CD4-positive, alpha-beta T cell treated with Interleukin-15 for 1 hour (primary cell): ENCODE measurements at places on chromosomes 1 and 21.

DNA sequence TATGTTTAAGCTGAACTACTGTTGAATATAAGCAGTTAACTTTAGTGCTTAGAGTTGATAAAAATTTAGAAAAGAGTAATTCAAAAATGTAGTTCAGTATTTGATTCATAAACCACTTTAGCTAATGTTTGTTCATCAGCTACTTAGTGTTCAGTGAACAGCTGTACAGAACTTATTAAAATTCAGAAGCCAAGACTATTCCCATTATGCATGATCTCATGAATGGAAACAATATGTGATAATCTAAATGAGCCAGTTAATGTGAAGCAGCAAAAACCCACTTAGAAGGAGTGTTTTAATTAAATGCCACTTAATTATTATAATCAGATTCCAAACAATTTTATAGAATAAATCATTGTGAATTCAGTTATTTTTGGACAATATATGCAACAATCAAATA, 92.9 kb upstream of the NEGR1 start:
- DNase-seq: no peak

DNA sequence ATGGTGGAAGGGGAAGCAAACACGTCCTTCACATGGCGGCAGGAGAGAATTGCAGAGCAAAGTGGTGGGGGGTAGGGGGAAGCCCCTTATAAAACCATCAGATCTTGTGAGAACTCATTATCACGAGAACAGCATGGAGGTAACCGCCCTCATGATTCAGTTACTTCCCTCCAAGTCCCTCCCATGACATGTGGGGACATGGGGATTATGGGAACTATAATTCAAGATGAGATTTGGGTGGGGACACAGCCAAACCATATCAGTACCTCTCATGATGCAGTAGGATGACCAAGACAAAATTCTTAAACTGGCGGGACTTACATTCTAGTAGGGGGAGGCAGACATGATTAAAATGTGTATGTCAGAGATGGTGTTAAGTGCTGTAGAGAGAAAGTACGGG, 38.8 kb downstream of the WNT4 start:
- DNase-seq: no peak

- no peak for DNase-seq
Measured at GRCh38 chr1:216997069-216997468, 273.8 kb upstream of the ESRRG start.

DNA sequence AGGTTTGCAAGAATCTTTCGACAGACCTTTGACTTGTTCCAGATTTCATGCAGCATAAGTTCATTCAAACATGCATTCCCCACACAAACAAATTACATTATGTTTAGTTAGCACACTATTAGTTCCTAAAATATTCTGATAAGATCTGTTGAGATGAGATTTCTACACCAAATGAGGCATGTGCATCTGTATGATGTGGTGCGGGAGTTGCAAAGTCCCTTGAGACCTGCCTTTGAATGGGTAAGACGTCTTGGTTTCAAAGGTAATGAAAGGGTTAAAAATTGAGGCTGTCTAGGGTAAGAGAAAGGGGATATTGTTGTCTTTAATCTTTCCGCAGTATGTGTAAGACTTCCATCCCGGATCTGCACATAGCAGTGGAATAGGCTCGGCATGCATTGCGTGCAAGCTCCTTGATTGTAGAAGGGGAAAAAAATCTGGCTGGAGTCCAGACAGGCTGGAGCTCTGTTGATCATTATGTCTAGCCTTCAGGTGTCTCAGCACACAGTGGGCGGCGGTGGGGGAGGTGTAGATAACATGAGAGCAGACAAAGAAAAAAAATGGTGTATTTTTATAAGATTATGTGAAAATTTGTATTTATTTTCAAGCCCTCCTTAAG, 296.6 kb downstream of the PTPRC start:
- peak; percentile 58 for DNase-seq

DNA sequence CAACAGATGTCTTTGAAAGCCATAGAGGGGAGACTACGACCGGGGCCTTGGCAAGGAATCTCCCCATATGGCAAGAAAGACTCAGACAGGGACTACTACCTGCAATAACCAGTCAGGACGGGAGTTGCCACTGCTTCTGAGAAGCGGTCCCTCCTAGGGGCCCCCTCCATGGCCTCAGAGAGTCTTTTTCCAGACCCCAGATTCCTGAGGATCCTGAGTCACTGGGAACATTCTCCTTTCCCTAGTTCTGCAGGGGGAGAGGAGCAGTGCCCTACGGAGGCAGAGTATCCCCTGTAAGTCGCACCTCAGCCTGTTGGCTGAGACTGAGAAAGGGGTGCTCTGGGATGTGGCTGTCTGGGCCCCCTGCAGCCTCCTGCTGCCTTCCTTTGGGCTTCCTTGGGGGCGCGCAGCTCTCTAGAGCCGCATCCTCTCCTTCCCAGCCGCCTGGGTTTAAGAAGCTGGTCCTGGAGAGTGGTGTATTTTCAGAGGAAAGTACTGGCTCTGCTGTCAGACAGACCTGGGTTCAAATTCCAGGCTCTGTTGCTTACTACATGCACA, 7.8 kb downstream of the GLIS1 start:
- no peak for DNase-seq

DNA sequence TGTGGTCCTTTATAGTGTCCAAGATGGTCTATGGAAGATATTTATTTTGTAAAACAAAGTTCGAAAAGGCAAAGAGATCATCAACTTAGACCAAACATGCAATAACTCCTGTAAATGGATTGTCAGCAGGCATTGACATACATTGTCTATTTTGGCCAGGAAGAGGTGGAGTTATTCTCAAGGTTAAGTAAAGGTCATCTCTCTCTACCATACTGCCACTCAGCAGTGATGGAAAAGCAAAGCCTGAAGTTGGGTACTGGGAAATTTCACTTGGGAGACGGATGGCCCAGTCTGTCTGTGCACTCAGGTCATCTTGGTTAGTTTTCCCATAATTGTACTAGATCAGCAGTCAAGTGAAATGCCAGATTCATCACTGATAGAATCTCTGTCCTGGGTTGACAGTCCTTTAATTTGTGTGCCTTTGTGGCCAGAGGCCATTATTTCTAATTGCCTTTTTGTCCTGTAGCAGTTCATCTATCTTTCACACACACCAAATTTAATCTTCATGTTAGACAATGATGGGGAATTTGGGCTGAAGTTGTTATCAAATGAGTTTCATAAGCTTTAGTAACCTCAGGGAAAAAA, 17.5 kb downstream of the PIGP start:
- DNase-seq: no peak

DNA sequence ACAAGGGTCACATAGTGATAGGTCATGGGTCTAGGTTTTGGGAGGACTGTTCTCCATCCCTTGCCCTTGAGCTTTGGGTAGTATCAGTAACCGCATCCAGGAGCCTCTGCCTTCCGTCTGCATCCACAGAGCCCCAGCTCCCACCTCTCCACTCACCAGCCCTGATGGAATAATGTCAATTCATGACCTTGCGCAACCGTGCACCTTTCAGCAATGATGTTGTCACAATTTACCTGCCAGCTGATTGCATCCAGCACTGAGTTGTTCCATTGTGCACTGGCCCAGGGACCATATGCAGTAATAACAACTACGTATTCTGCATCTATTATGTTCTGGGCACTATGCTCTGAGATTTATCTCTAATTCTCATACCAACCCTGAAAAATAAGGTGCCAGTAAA, 1.4 kb downstream of the CAPN8 start:
- no peak for DNase-seq

GRCh38 chr1:210920258-210920657, 213.7 kb downstream of the KCNH1 start:
- DNase-seq: no peak

DNA sequence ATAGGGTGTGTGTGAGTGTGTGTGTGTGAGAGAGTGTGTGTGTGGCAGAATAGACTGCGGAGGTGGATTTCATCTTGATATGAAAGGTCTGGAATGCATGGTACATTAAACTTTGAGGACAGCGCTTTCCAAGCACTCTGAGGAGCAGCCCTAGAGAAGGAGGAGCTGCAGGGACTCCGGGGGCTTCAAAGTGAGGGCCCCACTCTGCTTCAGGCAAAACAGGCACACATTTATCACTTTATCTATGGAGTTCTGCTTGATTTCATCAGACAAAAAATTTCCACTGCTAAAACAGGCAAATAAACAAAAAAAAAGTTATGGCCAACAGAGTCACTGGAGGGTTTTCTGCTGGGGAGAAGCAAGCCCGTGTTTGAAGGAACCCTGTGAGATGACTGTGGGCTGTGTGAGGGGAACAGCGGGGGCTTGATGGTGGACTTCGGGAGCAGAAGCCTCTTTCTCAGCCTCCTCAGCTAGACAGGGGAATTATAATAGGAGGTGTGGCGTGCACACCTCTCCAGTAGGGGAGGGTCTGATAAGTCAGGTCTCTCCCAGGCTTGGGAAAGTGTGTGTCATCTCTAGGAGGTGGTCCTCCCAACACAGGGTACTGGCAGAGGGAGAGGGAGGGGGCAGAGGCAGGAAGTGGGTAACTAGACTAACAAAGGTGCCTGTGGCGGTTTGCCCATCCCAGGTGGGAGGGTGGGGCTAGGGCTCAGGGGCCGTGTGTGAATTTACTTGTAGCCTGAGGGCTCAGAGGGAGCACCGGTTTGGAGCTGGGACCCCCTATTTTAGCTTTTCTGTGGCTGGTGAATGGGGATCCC, 18.3 kb upstream of the HDAC1 start:
- peak; percentile 80 for DNase-seq

GRCh38 chr1:160438935-160439334, 38.6 kb downstream of the VANGL2 start:
- DNase-seq: no peak

DNA sequence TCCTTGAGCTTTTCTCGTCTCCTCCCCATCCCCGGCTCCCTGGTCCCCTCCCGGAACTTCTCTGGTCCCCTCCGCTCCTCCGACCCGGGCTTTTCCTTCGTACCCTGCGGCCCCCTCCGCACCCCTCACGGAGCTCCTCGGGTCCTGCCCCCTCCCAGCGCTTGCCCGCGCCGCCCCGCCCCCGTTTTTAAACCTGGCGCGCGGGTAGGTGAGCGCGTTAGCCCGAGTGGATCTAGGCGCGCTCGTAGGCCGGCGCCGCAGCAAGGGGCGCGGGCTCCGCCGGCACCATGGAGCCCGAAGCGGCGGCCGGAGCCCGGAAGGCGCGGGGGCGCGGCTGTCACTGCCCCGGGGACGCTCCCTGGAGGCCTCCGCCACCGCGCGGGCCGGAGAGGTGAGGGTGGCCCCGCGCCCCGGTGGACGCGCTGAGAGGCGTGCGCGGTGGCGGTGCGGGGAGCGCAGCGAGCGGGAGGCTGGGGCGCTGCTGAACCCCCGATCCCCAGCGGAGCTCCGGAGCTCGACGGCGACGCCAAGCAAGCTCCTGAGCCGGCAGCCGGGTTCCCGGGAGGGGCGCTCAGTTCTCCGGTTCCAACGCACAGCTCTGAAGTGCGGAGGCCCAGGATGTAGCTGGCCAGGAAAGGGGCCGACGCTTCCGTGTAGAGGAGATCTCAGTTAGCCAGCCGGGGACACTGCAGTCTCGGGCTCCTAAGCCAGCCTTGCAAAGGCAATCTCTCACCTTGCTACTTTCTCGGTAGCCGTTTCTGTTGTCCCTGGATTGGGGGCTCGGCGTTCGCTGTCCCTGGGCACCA, at the start of gene RIPPLY3:
RIPPLY3 (plus strand) TSS at position 217 of the 806 bp plus-strand sequence; CDS start at position 288, 71 bp downstream.
- DNase-seq: no peak

GRCh38 chr1:239178961-239179360, 207.4 kb upstream of the CHRM3 start:
- DNase-seq: no peak

DNA sequence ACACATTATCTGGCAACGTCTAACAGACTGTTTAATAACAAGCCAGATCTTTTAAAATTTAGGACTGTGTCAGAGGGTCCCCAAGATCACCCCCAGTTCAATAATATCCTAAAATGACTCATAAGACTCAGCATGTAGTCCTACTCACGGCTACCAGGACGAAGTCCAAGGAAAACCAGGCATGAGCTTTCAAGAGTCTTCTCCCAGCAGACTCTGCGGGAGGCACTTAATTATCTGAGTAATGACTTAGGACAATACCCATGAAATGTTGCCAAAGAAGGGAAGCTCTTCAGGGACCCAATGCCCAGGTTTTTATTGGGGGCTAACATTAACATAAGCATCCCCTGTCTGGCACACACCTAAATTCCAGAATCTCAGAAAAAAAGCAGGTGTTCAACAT, 7.0 kb downstream of the HFM1 start:
- DNase-seq: no peak

GRCh38 chr1:224711876-224712275, 95.8 kb downstream of the CNIH3 start:
- no peak for DNase-seq

DNA sequence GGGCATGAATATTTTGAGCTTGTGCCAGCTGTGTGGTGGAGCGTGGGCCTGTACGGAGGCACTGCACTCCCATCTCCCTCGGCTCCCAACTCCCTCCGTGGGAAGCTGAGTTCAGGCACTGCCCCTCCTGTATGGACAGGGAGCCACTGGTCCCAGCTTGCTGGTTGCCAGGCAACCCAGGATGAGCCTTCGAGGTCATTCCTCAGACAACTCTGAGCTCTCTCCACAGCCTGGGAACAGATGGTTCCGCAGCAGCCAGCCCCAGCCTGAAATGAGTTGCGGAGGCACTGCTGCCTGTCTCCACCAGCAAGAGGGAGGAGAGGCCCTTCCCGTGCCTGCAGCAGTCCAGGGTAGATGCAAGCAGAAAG, 58.4 kb upstream of the TENT5B start:
- DNase-seq: no peak

- no peak for DNase-seq
Measured at GRCh38 chr1:21641967-21642739, 27.0 kb downstream of the RAP1GAP start.

DNA sequence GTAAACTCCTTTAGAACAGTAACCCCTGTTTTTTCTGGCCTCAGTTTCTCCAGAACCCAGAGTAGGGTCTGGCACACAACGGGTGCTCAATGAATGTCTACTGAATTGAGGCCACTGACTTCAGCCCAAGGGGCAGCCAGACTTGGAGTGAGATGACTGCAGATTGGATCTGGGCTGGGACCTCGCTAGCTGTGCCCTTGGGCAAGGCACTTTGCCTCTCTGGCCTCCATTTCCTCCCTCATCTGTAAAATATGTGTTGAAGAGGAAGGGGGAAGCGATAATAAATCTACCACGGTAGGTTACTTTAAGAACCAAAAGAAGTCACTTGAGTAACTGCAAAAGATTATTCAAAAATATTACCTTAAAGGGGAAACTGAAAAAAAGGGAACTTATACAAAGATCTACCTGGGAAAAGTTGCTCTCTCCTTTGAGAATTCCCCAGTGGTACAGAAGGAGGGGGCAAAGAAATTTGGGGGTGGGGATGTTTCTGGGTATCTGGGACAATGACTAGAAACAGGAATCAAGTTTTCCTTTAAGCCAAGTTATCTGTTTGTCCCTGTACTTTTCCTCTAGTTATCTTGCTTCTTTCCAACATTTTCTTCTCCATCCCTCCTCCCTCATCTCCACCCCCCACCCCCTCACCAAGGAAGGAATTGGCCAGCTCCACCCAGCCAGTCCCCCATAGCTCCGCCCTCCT, 394 bp upstream of the GRHL3 start:
- no peak for DNase-seq

DNA sequence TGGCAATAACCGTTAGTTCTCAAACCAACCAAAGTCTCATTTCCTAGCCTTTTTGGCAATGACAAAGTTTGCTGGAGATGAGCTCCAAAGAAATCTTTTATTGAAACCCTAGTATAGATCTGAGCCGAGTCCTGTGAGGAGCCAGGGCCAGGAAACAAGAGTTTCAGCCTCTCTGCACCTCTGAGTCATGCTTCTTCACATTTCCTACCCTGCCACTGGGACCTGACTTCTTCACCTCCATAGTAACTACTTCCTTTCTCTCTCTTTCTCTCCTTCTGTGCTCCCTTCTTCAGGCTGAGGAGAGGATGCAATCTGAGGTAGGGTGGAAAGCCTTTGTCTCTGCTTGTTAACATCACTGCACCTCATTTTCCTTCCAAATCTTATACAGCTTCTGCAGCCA, 38.7 kb upstream of the IPO9 start:
- no peak for DNase-seq

- DNase-seq: no peak
Measured at GRCh38 chr1:232863544-232864275, 58.5 kb downstream of the MAP10 start.
